ENCODE measurements at places on chromosomes 4 and X.
A peak's percentile ranks its signal among the peaks of the same experiment; 100 is the strongest.

- no peak for DNase-seq
Observed at GRCh38 chr4:77310931-77311330, 153.9 kb downstream of the CCNG2 start.

GRCh38 chrX:38163193-38163592 lies 57.5 kb downstream of the SRPX start:
- DNase-seq: no peak

DNA sequence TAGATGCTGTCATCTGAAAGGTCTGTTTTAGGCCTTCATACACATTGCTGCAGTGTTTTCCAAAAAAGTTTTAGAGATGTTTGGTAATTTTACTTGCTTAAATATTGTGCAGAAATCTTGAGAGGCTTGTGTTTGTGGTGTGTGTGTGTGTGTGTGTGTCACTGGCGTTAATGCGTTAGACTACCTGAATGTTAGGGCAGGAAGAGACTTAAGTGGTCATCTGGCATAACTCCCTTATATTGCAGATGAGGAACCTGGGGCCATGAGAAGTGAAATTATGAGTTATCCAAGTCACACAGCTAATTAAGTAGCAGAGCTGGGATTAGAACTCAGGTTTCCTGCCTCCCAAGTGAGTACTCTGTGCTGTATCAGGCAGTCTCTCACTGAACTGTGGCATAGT lies 1.4 kb downstream of the LSM6 start:
- no peak for DNase-seq

DNA sequence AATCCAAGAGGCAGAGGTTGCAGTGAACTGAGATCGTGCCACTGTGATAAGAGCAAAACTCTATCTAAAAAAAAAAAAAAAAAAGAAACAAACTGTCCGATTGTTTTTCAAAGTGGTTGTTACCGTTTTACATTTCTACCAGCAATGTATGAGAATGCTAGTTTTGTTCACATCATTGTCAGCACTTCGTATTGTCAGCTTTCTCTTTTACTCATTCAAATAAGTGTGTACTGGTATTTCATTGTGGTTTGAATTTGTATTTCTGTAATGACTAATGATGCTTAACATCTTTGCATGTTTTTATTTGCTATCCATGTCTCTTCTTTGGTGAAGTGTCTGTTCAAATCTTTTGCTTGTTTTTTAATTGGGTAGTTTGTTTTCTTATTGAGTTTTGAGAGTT lies 65.8 kb downstream of the GPR101 start:
- no peak for DNase-seq

DNA sequence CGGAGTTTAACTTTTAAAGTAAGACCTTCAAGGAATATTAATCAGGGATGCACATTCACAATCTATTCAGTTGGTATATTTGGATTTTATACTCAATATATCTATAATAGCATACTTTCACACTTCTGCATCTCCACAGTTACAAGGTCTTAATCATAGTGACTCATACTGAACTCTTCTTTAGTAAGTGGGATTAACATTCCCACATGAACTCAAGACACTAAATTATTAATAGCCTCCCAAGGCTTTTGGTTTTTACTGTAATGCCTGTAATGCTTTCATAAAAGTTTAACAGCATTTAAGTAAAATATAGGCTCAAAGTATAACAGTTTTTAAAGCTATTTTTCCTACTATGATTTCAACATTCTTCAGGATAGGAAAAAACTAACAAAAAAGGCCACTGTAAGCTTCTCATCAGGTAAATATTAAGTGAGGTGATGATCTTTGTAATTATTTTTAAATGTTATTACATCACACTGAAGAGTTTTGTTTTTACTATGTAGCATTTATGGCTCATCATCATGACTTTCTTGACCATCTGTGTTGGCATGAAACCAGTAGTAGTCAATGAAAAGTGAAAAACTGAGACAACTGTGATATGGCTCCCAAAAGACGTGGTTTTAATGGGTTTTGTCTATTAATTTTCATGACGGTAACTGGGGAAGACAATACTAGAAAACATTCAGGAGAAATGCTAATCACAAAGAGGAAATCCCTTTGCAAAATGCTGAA lies 91.5 kb upstream of the GALNT7 start:
- no peak for DNase-seq

GRCh38 chrX:68917799-68918198 lies 89.0 kb downstream of the EFNB1 start:
- DNase-seq: no peak

DNA sequence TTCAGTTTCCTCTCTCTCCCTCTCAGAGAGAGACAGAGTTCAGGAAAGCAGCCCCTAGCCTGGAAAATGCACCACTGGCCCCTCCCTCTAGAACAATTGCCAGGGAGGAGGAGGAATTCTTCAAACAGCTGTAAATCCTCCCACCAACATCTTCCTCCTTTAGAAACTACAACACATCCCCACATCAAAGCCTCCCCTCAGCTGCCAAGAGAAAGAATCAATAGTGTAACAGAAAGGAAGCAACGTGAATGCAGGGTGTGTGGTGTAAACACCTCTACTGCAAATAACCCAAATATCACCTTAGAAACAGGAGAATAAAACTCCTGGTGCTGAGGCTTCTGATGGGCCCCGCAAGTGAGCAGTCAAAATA lies 249.9 kb upstream of the GATB start:
- DNase-seq: no peak

- no peak for DNase-seq
Observed at GRCh38 chrX:124328765-124329164, 3.7 kb upstream of the TEX13D start.

- no peak for DNase-seq
Observed at GRCh38 chrX:37802028-37802427, 22.2 kb downstream of the CYBB start.

DNA sequence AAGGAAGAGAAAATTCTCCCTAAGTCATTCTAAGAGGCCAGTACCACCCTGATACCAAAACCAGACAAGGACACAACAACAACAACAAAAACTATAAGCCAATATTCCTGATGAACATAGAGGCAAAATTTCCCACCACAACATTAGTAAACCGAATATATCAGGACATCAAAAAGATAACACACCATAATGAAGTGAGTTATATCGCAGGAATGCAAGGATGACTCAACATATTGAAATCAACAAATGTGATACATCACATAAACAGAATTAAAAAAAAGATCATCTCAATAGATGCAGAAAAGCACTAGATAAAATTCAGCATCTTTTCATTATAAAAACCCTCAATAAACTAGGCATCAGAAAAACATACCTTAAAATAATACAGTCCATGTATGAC lies 1844.4 kb upstream of the PCDH10 start:
- no peak for DNase-seq

DNA sequence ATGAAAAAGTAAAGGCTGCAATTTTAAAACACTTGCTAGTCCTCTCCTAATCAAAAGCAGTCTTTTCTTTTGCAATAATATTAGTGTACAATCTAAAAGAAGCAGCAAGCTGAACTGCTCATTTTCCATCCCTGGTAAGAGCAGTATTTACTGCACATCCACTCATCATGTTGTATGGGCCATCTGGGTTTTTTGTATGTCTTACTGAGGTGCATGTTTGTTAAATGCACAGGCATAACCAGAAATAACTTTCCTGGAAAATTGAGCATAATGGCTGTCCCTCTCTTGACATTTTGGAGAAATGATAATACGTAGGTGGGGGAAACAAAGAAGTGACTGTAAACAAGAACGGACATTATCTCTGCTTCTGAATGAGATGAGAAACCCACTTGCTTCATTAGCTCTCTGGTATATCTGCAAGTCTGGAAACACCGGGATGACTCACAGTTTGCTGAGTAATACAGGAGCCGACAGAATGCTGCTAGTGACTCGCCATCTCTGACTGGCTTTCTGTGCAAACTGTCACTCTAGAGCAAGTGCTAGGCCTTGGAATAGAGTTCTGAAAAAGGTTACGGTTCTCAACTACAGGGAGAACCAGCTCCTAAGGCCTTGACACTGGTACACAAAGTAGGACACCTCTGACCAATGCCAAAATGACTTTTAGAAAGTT lies 85.7 kb upstream of the MTM1 start:
- DNase-seq: no peak

GRCh38 chrX:42748067-42748850 lies 29.7 kb downstream of the PPP1R2C start:
- no peak for DNase-seq

GRCh38 chrX:154751203-154751668 lies 359 bp upstream of the GAB3 start:
- DNase-seq: no peak

DNA sequence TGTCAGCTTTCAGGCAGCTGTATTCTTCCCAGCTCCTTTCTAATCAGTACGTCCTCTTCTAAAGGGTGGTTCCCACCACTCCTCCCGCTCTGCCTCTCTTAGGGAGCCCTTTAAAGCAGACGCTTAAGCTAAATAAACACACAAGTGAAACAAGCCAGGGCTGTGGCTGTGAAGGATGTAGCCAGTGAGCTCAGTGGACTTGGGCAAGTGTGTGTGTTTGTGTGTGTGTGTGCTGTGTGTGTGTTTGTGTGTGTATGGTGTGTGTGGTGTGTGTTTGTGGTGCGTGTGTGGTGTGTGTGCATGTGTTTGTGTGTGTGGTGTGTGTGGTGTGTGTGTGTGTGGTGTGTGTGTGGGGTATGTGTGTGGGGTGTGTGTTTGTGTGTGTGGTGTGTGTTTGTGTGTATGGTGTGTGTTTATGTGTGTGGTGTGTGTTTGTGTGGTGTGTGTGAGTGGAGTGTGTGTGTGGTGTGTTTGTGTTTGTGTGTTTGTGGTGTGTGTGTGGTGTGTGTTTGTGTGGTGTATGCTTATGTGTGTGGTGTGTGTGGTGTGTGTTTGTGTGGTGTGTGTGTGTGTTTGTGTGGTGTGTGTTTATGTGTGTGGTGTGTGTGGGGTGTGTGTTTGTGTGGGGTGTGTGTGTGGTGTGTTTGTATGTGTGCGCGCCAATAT lies 283.3 kb downstream of the PTTG2 start:
- DNase-seq: no peak

DNA sequence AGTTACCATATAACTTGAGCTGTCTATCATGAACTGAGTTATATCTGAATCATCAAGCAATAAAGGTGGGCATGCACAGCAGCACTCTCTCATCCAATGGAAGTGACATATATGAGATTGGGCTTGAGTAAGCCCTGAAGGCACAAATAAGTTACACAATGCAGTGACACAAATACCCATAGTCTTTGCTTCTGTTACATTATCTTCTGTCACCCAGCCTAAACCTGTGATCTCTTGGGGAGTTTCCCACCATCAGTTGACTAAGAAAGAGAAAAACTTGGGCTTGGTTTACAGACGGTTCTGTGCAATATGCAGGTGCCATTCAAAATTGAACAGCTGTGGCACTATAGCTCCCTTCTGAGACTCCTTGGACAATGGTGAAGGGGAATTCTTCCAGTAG lies 138.8 kb upstream of the IL15 start:
- DNase-seq: no peak

GRCh38 chr4:87117732-87118075 lies 102.7 kb downstream of the KLHL8 start:
- no peak for DNase-seq

GRCh38 chr4:15718465-15718864 lies 15.6 kb downstream of the BST1 start:
- no peak for DNase-seq

DNA sequence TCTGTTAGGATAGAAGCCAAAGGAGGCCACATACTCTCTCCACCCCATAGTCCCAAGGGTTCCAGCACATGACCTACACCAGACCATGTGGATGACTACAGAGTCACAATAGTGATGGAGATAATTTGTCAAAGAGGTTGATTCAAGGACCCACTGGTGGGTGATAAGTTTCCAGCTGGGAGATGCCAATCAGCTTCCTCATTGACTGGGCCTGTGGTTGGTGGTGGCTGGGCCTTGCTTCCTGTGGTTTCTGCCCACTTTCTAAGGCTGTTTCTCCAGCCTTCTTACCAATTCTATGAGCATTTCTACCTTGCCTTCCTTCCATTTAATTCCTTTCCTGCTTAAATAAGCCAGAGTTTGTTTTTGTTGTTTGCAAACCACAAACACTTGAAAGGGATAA lies 95.5 kb upstream of the CPEB2 start:
- DNase-seq: no peak

DNA sequence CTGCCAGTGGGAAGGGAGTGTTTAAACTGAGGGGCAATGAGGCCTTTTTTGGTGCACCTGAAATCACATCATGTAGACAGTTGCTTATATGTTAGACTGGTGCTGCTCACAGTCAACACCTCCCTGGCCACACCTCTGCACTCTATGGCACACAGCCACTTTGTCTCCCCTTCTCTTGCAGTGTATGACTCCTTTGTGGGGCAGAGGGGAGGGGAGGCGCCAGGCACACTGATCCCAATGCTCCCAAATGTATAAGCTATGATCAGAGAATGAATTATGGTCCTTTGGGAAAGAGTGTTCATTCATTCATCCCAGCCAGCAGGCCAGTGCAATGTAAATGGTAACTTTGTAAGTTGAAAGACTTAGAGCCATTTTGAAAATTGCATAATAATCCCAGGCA lies 4.6 kb upstream of the GPC3 start:
- DNase-seq: no peak

DNA sequence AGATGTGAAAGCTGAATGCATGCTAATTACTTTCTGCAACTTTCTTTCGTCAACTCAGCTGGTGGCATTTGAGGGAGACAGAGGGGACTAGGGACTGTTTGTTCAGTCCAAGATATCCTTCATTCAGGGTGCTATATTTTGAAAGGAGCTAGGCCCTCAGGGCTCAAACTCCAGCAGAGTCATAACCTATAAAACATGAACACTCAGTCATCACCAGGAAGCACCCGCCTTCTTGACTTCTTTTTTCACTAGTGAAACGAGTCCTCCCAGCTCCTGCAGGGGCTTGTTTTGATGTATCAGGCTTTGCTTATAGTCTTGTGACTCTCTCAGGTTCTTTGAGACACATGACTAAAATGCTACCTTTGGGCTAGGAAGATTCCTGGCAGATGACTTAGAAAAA lies 230.6 kb downstream of the PCDH7 start:
- DNase-seq: no peak

DNA sequence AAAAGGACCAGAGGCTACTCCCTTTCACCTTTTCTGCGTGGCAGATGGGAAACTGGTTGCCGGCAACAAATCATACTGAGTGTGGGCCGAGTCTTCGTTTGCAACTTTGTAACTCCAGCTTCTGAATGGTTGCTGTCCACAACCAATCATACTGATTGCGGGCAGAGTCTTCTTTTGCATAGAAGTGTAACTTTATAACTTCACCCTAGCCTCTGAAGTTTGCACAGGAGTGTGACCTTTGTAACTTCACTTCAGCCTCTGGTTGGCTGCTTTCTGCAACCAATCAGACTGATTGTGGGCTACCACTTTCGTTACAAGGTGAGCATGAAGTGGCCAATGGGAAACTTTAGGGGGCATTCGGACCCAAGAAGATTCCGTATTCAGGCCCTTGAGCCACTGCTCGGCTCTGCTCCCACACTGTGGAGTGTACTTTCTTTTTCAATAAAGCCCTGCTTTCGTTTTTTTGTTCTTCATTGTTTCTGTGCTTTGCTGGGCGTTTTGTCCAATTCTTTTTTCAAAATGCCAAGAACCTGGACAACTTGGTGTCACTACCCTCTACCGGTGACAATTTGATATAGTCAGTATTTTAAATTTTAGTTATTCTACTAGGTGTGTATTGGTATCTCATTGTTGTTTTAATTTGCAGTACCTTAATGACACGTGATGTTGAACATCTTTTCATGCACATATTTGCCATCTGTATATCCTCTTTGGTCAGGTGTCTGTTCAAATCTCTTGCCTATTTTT lies 9.0 kb upstream of the PAGE5 start:
- no peak for DNase-seq

GRCh38 chrX:97215186-97215585 lies 331.5 kb downstream of the RPA4 start:
- no peak for DNase-seq

GRCh38 chrX:120213438-120214265 lies 37.0 kb upstream of the ZBTB33 start:
- DNase-seq: peak; percentile 21

- no peak for DNase-seq
Observed at GRCh38 chr4:139465922-139466321, 12.0 kb downstream of the RAB33B start.
